ENCODE measurements at places on chromosomes 12 and 14.
A peak's percentile ranks its signal among the peaks of the same experiment; 100 is the strongest.

- no peak for DNase-seq
Measured at GRCh38 chr12:109113661-109114321, 2.6 kb upstream of the ACACB start.

- peak; percentile 26 for DNase-seq
Measured at GRCh38 chr14:68076451-68076850, 256.9 kb downstream of the RAD51B start.

DNA sequence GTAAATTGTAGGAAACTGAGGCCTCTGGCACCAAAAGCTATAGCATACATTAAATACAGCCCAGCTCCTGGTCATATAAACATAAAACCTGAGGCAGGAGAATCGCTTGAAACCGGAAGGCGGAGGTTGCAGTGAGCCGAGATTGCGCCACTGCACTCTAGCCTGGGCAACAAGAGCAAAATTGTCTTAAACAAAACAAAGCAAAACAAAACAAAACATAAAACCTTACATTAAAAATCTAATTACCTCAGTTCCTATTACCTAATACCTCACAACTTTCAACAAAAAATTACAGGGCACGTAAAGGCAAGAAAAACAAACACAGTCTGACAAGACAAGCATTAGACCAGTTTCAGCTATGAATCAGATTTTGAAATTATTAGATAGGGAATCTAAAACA is 36.7 kb downstream of the TMEM116 start:
- DNase-seq, result no peak

DNA sequence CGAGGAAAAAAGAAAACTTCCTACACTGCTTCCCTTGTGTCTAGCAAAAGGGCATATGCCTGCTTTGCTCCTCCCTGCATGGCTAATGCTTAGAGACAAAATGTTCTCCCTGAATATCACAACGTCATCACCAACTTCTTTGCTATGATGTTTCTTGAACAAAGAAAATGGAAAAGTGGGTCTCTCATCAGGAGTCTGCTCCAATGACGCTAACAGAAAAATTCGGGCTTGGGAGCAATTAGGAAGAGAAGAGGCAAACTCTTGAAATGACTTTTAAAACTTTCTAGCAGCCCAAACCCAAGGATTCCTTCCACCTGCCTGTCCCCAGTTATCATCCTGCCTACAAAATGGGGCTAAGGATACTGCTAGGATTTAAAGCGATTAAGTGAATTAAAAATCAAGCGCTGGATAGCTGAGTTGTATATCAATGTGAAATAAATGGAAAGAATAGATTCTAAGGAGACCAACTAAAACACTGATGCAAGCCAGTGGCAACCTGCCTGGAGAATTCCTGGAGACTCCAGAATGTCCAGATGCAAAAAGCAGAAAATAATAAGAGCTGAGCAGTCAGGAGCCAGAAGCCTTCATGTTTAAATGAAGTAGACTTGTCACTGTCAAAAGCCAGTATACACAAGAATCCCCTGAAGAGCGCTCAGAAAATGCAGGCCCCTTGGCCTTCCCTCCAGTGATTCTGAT is 183.8 kb downstream of the DPF3 start:
- no peak for DNase-seq

DNA sequence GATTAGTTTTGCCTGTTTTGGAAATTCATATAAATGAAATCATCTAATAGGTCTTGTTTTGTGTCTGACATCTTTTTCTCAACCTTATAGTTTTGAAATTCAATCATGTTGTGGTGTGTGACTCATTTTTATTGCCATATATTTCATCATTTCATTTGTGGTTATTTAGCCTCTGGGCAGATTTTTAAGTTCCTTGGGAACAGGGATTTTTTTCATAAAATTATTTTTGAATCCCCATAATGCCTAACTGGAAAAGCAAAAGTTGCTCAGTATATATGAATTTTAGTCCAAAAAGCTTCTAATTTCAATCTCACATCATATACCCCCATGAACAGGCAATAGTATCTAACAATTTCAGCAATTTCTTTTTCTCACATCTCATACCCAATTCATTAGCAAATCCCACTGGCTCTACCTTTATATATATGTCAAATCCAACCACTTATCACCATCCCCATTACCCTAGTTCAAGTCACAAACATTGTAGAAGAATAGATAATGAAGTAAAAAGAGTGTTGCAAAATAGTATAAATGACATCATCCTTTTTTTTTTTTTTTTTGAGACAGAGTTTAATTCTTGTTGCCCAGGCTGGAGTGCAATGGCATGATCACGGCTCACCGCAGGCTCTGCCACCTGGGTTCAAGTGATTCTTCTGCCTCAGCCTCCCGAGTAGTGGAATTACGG is 2.6 kb upstream of the OR6J1 start:
- peak; percentile 43 for DNase-seq

DNA sequence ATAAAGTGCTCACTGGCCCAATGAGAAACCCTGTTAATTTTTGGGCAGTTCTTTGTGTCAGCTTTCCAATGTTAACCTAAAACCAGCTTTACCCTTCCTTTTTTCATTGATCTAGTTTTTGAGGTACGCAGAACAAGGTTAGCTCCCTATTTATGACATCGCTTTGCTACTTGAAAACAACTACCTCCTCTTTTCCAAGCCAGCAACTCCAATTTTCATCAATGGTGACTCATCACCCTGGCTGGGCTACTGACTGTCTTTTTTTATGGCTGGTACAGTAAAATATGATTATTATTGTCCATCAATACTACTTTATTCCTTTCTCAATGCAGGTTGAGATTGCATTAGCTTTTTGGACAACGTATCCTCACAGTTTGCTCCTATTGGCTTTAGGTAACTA is 22.5 kb upstream of the AKAP6 start:
- DNase-seq, result no peak

DNA sequence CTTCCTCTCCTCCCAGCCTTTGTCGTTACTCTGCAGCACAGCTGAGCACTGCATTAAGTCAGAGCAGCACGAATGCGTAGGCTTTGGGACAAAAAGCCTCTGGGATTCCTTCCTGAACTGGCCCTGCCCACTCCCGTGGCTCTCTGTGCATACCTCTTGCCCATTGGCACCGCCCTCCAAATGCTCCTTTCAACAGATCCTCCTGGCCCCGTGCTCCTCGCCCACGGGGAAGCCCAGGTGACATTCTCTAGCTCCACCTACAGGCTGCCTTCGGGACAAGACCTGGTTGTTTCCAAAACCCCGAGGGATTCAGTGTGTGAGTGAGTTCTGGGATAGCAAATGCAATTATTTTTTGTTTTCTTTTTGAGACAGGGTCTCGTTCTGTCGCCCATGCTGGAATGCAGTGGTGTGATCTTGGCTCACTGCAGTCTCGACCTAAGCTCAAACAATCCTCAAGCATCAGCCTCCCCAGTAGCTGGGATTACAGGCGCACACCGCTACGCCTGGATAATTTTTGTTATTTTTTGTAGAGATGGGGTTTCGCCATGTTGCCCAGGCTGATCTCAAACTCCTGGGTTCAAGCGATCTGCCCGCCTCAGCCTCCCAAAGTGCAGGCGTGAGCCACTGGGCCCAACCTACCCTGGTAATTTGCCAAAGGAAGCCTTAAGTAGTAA is 17.9 kb upstream of the TDRD9 start:
- peak; percentile 81 for DNase-seq

Measured in AG08396 (cell line).